ENCODE measurements at places on chromosomes 5 and 9.

DNA sequence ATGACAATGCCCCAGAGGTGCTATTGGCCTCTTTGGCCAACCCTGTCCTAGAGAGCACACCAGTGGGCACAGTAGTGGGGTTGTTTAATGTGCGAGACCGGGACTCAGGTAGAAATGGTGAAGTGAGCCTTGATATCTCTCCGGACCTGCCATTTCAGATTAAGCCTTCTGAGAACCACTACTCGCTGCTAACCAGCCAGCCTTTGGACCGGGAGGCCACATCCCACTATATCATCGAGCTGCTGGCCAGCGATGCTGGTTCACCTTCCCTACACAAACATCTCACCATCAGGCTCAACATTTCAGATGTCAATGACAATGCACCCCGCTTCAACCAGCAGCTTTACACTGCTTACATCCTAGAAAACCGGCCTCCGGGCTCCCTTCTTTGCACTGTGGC, 1.4 kb downstream of the PCDHGC5 start:
- DNase-seq, result no peak

DNA sequence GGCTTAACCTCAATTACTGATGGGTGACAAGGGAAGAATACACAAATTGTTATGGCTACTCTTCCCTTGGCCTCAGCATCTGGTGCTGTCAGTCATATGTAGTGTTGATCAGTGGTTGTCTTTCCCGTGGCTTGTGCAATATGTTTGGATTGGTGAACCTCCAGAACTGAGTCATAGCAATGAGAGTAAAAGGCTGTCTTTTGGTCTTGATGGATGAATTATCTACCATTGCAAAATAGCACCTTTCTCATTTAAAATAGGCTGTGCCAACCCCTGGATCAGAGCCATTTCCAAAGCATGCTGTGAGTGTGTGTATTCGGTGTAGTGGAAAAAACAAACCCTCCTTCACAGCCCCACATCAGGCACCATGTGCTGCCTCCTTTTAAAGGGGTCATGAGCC, 14.6 kb upstream of the F2R start:
- DNase-seq, result no peak

- no peak for DNase-seq
Observed at GRCh38 chr5:87246061-87246460, 21.6 kb upstream of the RASA1 start.

- no peak for DNase-seq
Observed at GRCh38 chr5:43603344-43604217, 601 bp downstream of the NNT start.

- no peak for DNase-seq
Observed at GRCh38 chr9:30670805-30671562, 1713.5 kb upstream of the ACO1 start.

DNA sequence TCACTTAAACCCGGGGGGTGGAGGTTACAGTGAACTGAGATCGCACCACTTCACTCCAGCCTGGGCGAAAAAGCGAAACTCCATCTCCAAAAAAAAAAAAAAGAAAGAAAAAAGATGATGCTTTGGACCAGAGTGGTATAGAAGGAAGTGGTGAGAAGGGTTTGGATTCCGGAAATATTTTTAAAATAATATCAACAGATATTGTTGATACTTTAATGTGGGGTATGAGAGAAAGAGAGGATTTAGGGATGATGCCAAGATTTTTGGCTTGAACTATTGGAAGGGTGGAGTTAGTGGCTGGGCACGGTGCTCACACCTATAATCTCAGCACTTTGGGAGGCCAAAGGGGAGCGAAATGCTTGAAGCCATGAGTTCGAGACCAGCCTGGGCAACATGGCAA, 49.6 kb upstream of the PLIN2 start:
- DNase-seq, result no peak

- DNase-seq, result no peak
Observed at GRCh38 chr9:121292051-121292450, 24.1 kb downstream of the GSN start.

DNA sequence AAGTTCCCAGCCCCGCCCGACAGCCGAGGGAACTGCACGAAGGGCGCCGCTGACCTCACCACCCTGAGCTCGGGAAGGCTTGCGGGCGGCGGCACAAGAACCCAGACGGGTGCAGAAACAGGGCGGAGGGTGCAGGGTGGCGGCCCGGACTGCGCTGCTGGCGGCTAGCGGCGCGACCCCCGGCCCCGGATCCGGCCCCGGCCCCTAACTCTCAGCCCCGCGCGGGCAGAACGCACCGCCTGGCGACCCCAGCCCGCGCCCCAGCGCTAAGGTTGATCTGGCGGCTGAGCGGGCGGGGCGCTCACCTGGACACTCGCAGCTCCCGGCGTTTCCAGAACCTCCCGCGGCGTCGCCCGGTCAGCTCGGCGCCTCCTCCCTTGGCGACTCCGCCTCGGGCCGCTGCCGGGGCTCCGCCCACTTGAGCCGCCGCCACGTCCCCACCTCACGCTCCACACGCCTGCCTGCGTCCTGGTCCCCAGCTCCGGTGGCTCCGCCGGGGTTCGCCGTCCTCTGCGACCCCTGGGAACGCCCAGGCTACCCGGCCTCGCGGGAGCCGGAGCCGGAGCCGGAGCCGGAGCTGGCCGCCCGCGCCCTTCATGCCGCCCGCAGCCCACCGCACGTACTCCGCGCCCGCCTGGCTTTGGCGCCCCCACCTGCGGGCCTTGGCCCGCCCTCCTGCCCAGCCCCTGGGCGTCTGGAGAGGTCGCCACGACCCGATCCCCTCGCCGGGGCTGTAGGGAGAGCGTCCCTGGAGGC, at the start of gene P4HA2:
Gene P4HA2, minus strand, starts transcription at position 369 of the 756 bp plus-strand sequence. CDS start 9,227 bp downstream, outside the sequence.
- DNase-seq, result peak; percentile 30

- no peak for DNase-seq
Observed at GRCh38 chr5:181190711-181191525, 14.1 kb downstream of the TRIM7 start.

GRCh38 chr5:6745706-6746222, 32.5 kb downstream of the TENT4A start:
- DNase-seq, result no peak

- no peak for DNase-seq
Observed at GRCh38 chr9:18923167-18923566, 109.8 kb downstream of the SAXO1 start.

DNA sequence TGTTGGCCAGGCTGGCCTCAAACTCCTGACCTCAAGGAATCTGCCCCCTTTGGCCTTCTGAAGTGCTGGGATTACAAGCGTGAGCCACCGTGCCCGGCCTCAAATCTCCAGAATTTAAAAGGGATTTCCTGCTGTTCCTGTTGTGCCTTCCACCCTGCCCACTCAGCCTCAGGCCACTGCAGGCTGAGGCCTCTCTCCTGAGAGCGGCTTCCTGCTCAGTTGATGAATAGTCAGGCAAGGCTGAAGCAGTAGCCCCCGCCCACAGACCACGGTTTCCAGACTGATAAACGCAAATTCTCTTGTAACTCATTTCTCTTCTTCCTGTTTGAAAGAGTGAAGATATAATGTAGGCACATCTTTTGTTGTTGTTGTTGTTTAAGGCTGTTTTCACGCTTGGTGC, 127.0 kb upstream of the PLCXD3 start:
- DNase-seq, result no peak

DNA sequence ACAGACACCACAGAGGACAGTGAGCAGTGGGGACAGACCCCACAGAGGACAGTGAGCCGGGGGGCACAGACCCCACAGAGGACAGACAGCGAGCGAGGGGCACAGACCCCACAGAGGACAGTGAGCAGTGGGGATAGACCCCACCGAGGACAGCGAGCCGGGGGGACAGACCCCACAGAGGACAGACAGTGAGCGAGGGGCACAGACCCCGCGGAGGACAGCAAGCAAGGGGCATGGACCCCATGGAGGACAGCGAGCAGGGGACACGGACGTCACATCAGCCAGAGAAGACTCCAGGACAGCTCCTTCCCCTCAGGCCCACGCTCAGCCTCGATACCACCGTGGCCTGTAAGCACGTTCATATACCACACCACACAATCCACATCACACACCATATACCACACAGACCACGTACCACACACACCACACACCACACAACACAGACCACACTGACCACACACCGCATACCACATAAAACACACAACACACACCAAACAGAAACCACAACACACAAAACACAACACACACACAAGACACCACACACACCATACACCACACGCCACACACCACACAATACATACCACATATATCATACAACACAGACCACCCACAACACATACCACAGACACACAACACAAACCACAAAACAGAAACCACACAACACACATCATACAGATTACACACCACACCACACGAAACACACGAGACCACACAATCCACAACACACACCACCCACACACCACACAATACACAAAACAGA, 5.2 kb upstream of the ZDHHC11 start:
- no peak for DNase-seq

DNA sequence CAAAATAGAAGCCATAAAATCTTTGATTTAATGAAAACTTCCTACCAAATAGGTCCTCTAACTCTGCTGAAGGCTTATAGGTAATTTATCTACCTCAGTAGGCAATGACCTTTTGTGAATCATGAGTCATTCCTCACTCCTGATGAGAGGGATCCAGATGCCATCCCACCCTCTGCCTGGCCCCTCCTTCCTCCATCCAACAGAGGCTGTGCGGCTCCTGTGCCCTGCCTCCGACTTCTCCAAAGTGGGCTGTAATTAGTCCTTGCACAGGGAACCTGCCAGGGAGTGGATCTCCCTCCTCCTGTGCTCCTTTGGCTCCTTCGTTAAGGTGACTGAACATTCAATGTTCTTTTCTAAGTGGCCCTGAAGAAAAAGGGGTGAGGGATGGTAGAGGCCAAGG, 213.9 kb upstream of the TBCA start:
- no peak for DNase-seq

DNA sequence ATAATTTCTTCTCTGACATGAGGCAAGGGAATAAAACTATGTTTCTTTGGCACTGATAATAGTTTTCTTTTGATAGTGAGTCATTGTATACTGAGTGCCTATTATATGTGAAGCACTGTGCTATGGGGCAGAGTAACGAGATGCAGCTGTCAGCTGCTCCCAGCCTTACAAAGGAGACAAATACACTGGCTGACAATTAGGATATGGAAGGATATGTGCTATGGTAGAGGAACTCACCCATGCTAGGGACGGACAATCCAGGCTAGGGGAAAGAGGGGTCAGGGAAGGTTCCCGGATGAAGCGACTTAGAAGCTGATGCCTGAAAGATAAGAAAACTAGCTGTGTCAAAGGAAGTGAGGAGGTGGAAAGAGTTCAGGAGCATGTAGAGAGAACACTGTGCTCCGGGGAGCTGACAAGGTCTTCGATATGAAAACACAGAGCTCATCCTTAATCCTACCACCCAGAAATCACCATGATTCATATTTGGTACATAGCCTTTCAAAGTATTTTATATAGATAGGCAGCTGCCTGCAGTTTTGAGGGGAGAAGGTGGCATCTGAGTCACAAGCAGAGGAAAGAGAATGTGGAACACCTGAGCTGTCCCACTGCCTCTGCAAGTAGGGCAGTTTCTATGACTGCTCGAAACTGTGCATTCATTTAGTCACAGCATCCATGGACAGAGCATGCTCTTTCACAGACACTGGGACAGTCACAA, 12.1 kb downstream of the BSPRY start:
- no peak for DNase-seq

- DNase-seq, result no peak
Observed at GRCh38 chr9:109981091-109981490, 201.1 kb downstream of the PALM2AKAP2 start.

- no peak for DNase-seq
Observed at GRCh38 chr5:83035373-83036100, 41.7 kb downstream of the TMEM167A start.

DNA sequence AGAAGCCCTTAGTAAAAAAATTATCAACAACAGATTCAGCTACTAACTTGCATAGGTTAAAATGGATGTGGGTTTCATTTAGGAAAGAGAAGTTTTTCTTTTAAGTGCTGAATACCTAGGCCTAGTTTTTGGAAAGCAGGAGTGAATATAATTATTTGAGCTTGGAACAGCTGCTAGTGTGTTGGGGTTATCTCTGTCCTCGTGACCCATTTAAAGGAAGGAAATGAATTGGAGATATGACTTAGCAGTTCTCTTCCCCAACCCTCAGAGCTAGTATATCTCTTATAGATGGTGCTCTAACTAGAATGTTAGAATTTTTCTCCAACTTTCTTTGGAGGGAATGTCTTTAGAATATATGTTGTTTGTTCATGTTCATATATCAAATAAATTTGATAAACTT, 38.6 kb downstream of the ZNF366 start:
- DNase-seq, result no peak

GRCh38 chr9:37951671-37952449, 47.9 kb upstream of the SLC25A51 start:
- DNase-seq, result no peak

DNA sequence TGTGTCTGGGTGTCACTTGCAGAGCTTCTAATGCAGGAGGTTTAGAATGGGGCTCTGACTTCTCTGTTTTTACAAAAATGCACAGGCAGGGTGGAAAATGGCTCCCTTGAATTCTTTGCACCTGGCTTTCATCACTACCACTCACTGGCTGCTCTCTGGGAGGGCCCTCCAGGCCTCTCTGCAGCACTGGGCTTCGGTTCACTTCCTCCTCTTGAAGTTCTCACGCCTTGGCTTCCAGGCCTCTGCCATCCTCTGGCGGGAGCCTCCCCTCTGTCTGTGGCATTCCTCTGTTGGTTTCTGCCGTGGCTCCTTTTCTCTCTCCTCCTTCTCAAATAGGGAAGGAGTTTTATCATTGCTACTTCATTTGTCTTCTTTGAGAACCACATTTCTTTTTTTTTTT, 2.8 kb upstream of the PRLR start:
- no peak for DNase-seq

- no peak for DNase-seq
Observed at GRCh38 chr5:166004006-166004405, 2287.4 kb upstream of the WWC1 start.

DNA sequence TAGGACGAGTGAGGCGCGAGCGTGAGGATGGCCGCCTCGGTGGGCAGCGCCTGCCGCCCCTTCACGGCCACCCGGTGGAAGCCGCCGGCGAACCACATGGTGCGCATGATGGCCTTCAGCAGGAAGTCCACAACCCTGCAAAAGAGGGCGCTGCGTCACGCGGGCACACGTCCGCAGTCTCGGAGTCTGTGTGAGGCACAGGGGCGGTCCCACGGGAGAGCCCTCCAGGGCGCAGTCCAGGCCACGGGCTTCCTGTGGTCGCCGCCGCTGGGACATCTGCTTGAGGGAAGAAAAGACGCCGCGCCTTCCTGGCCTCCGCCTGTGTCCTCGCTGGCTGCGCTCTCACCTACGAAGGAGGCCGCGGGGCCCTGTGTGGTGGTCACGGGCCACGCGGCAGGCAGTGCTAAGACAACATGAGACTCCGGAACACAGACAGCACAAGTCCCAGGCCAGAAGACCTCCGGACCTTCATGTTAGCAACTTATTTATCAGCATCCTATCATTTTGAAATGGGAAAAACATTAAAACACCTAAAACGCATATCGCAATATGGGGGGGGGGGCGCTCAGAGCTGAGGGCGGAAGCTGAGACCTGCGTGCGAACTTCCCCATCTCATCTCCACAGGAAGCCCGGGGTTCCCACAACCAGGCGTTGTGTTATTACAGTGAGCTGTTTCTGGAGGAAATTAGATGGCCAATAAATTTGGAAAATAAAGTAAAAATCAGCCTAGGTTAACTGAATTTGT, 28.8 kb downstream of the LPCAT1 start:
- no peak for DNase-seq

GRCh38 chr9:112132356-112132755, 42.7 kb downstream of the SUSD1 start:
- DNase-seq, result no peak

Measured in cortex of kidney (tissue), 1 donor.